Fibroblast of skin of right biceps (primary cell): ENCODE measurements at places on chromosomes 5 and 9.

- DNase-seq: no peak
Observed at GRCh38 chr5:83549674-83550073, 78.1 kb downstream of the VCAN start.

DNA sequence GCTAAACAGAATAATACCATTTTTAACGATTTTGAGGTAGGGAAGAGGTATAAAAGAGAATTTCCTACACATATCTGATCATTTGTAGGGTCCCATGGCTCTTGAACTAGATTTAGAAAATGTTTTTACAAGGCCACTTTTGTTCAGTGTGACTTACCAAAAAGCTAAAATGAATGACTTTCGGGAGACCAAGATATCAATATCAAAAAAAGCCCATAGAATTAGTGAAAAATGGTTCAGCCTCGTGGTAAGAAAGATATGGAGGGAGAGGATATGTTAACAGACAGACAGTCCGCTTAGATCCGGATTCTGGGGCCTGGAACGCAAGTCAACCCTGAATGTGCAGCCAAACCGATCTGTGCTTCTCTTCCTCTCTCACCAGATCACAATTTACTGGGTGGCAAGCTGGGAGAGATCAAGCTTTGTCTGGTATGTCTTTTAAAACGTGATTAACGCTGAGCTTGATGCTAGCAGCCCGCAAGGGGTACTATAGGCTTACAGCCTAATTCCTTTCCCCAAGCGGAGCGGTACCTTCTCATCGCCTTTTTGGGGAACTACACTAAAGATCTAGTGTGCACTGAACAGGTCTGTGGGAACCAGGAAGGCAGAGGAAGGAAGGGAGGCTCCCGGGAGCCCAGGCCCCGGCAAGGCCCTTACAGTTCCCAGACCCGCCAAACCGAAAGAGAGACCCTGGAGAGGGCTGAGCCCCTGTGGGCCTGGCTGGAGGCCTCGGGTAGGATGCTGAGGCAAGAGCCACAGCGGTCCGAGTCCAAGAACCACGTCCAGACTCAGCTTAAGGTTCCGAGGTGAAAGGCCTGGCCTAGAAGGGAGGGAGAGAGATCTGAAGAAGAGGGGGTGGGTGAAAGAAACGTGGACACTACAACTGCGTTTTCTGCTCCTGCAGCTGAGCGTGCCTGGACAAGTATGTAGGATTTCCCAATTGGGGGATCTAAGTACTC, 2.9 kb downstream of the NR2F1-AS1 start:
- DNase-seq: no peak

DNA sequence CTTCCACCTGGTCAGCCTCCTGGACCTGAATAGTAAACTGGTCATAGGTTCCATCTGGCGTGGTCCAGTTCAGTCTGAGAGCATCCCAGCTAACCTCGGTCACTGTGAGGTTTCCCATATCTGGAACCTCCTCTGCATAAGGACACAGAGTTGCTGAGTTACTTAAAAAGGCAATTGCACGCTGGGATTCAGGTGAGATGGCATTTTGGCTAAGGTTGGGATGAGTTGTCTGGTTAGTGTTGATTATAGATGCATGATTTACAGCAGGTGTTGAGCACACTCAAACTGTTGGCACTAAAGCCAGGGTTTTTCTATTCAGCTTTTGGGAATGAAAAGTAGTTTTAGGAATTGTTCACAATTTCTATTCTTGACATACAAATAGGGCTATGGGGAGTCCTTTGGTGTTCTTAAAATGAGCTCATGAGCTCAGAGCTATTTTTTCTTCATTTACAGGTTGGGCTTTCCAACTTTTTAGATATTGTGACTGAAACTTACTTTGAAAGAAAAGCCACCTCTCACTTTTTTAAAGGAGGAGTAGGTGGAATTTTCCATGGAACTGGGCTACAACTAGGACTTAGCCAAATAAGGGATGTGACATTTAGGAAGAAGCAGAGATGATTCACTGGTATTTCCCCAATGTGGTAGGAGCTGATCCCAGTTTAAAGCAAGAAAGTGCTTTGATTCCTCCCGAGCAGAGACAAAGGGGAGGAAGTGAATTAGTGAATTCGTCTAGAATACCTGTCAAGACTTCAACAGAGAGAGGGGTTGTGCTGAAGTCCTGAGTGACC, 54.7 kb downstream of the TNC start:
- peak; percentile 66 for DNase-seq

DNA sequence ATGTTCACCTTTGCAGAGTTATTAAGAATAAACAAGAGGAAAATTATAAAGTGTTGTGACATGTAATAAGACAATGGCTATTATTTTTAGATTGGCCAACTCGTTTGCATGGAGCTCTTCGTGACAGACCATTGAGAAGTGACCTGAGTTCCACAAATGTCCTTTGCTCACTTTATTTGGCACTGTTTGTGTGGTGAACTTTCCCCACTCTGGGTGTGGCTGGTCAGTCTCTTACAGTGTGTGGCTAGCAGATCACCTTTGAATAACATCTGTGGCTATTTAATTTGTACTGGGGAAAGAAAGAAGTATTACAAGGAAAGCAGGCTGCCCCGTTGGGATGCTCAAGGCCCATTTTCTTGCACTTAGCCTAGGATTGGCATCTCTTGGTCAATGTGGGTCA, 274.1 kb upstream of the WWC1 start:
- DNase-seq: no peak

DNA sequence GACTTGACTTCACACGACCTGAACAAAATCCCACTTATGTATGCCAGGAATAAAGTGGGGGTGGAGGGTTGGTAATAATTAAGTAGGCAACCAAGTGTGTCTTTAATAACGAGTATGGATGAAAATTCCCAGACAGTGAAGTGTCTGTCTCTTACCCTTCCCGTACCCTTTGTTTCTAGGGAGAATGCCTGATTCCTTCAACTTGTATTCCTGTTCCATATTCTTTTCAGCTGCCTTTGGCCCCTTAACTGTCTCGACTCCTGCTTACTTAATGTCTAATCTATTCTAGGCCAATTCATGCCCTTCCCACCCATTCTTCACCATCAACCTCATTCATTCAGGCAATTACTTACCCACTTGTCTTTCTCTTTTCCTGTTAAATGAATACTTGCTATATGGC, 380.5 kb downstream of the RAB3C start:
- DNase-seq: peak; percentile 5

DNA sequence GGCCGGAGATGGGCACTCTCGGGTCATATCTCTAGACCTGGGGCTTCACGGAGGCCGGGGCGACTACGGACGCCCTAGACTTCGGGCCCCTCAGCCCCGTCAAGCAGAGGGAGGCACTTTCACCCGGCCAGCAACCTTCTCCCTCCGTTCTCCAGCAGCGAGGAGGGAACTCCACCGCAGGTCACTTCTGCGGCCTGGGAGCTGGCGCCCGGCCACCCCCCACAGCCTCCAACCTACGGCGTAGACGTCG, 201 bp downstream of the DOLK start:
- no peak for DNase-seq

- DNase-seq: no peak
Observed at GRCh38 chr9:113507256-113507655, 43.7 kb downstream of the RGS3 start.

DNA sequence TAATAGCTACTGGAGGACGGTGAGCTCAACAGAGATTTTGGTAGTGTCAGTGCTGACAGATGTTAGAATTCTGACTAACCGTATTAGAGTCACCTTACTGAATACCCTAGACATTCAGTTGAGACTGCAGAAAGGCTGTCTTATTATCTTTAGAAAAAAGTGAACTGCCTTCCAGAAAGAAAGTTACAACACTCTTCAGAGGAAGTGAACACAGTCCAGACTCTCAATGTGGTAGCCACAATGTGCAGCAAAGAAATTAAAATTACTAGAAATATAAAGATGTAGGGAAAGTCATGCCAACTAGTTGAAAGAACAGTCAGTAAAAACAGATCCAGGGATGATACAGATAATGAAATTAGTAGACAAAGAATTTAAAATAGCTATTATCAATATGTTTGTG, 47.1 kb upstream of the COL15A1 start:
- no peak for DNase-seq

DNA sequence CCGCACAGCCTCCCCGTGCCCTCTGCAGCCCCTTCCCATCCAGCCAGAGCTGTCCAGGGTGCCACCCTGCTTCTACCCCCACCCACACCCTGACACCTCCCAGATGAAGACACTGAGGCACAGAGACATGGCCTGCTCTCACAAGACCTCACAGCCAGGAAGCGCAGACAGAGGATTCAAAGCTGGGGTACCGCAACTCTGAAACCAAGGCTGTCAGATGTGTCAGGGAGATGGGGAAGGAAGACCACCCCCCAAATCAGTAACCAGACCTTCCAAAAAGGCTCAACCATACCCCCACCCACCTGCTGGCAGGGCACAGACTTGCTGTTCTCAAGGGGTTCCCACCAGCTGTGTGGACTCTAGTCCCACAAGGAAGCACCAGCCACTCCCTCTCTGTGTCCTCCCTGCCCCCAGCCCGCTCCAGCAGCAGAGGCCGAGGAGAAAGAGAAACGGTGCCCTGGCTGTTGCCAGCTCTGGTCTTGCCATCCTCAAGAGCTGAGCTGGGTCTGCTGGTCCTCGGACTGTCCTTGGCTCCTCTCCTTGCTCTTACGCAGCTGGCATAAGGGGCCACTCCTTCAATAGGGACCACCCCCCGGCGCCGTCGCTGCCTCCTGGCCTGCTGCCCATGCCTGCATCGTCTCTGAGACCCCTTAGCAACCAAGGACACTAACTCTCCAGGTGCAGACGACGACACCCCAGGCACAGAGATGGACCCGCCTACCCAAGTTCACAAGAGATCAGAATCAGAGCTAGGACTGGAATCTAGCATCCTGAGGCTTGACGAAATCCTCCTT, 699 bp downstream of the AKNA start:
- no peak for DNase-seq

GRCh38 chr5:122615146-122615545, 159.7 kb upstream of the SNX2 start:
- no peak for DNase-seq

DNA sequence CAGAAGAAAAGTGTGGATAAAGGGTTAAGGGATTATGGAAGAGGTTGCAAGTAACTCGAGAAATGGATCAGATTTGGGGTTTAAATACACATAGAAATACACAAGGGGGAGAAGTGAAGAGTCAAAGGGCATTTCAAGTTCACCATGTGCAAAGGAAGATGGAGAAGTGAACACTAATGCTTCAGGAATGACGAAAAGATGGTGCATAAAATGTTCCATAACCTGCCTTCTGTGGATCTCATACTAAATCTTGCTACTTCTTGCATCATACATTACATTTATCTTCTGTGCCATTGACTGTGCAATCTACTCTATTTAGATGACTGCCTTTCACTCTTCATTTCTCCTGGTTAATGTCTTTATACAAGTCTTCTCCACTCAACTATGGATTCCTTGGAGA, 5.7 kb upstream of the SMC2 start:
- peak; percentile 39 for DNase-seq

GRCh38 chr9:7097785-7098752, 340.3 kb downstream of the KDM4C start:
- no peak for DNase-seq

GRCh38 chr5:125412561-125413495, 666.4 kb upstream of the ZNF608 start:
- DNase-seq: peak; percentile 82
